ENCODE measurements at places on chromosomes 1 and 21. TPM values are rescaled to one million over a fixed set of nuclear protein-coding genes. Genes with fewer than 3 reads are reported as not detected.

Gene TMEM63A
- polyA plus RNA-seq: 18.5 TPM

- H3K4me3 ChIP-seq: peak within 1 kb of the TSS; percentile 92
- peaks cover 19% of the 10 kb centered on the region for H3K36me3 ChIP-seq
- H3K27me3 ChIP-seq: no peaks in the 10 kb centered on the region
- peaks cover 69% of the 10 kb centered on the region for H3K4me1 ChIP-seq
- DNase-seq: peak; percentile 28
Observed at GRCh38 chr1:158180741-158181576, at the start of gene CD1D. Gene CD1D, plus strand, starts transcription at chr1:158180895. Its CDS starts 207 bp downstream, at chr1:158181102.

GRCh38 chr1:66333466-66334199, 200.3 kb upstream of the SGIP1 start:
- peaks cover 17% of the 10 kb centered on the region for H3K36me3 ChIP-seq
- peak overlapping the region; percentile 99 for H3K27ac ChIP-seq
- H3K27me3 ChIP-seq: no peaks in the 10 kb centered on the region
- H3K4me3 ChIP-seq: peak overlapping the region; percentile 99
- DNase-seq: no peak

- H3K4me1 ChIP-seq: peaks cover 5% of the 10 kb centered on the region
- no peak overlapping the region for H3K4me3 ChIP-seq
- H3K27ac ChIP-seq: no peak overlapping the region
- peaks cover 25% of the 10 kb centered on the region for H3K36me3 ChIP-seq
Observed at GRCh38 chr1:42748461-42749410, 8.7 kb upstream of the CLDN19 start.

DNA sequence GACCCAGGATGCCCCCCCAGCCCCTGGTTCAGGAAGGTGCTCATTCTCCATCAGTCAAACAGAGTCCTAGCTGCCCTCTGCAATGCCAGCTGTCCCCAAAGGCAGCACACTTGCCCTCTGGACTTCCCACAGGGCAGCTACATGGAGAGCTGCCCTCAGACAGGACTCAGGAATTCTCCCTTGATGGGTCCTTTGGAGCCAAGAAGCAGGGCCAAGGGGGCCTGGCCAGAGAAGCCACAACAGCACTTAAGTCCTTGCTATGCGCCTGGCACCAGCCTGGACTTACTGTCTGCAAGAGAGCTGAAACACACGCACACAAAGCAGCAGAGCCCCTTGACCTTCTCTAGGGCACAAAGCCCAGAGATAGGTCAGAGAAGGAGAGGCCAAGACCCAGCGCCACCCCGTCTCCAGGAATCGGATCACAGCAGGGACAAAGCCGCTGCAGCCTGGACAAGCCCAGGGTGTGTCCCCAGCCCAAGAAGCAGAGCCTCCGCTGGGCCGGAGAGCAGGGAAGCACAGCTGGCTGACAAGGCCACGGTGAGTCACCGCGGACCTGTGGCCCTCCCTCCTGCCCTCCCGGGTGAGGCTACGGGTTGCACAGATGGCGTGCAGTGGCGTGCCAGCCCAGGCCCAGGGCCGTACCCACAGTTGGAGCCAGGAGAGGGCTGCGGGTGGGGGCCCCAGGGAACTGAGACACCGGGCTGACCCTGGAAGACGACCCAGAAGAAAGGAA, 1.7 kb downstream of the WNT9A start:
- peak overlapping the region; percentile 80 for H3K4me3 ChIP-seq
- DNase-seq: no peak
- no peak overlapping the region for H3K27ac ChIP-seq
- peaks cover 56% of the 10 kb centered on the region for H3K27me3 ChIP-seq
- peaks cover 10% of the 10 kb centered on the region for H3K4me1 ChIP-seq

Gene PLA2G2C
- polyA plus RNA-seq: not detected

Gene RIPPLY3
- not detected for polyA plus RNA-seq

GRCh38 chr1:32761253-32761877, 55.8 kb downstream of the YARS1 start:
- no peaks in the 10 kb centered on the region for H3K36me3 ChIP-seq
- no peak overlapping the region for H3K27ac ChIP-seq
- no peak for DNase-seq
- H3K4me1 ChIP-seq: no peaks in the 10 kb centered on the region
- H3K4me3 ChIP-seq: no peak overlapping the region
- H3K27me3 ChIP-seq: no peaks in the 10 kb centered on the region

GRCh38 chr1:154837672-154838171, 32.4 kb downstream of the KCNN3 start:
- no peaks in the 10 kb centered on the region for H3K4me1 ChIP-seq
- peak overlapping the region; percentile 63 for H3K27ac ChIP-seq
- no peaks in the 10 kb centered on the region for H3K36me3 ChIP-seq
- H3K4me3 ChIP-seq: no peak overlapping the region
- H3K27me3 ChIP-seq: peaks cover 31% of the 10 kb centered on the region

Gene HSD3B1
- polyA plus RNA-seq: not detected

DNA sequence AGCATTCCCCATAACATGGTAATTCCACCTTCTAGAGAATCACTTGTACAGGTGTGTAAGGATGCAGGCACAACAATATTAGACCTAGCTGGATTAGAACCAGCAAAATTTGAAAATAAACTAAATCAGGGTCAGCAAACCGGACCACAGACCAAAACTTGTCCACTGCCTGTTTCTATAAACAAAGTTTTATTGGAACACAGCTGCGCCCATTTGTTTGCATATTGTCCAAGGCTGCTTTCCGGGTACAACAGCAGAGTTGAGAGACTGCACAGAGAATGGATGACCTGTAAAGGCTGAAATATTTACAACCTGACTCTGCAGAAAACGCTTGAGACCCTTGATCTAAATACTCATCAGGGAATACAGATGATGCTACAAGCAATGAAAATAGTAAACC, 73.6 kb upstream of the SLC45A1 start:
- no peak overlapping the region for H3K27ac ChIP-seq
- H3K4me1 ChIP-seq: no peaks in the 10 kb centered on the region
- no peaks in the 10 kb centered on the region for H3K36me3 ChIP-seq
- H3K4me3 ChIP-seq: no peak overlapping the region

DNA sequence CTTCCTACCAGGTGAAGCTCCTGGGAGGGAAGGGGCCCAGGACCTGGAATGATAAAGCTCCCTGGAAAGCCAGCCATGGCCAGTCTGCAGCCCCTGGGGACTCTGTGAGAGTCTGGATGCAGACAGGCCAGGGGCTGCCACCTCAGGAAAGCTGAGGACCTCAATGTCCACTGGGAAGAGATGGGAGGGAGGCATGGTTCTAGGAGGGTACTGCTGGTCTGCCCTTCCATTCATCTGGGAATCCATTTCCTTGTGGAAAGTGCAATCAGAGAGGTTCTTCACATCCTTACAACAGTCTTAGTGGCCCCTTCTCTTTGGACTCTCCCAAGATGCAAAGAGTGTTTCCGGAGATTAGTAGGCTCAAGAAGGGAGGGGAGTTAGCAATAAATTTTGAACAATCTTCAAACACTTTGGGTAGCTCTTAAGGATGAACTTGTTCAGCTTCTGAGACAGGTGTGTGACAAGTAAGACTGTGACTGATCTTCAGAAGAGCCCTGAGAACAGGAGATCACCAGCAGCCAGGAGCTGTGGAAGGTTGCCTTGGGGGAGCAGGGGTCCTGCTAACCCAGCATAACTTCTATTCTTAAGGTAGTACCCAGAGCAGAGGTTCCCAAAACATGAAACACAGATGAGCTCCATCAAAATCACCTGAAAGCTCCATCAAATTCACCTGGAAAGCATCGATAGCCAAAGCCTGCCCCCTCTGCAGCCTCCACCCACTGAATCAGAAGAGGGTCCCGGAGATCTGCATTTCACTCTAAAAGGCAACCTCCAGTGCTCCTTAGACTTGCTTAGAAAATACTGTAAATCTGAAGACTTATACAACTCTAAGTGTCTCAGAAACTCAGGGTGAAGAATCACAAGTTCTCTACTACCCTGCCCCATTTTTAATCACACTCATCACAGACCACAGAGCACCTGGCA, 616 bp upstream of the LAX1 start:
- peaks cover 35% of the 10 kb centered on the region for H3K4me1 ChIP-seq
- peak overlapping the region; percentile 82 for H3K4me3 ChIP-seq
- H3K36me3 ChIP-seq: peaks cover 7% of the 10 kb centered on the region

Gene CCDC17
- not detected for polyA plus RNA-seq

Gene OR10Z1
- polyA plus RNA-seq: not detected

Gene MTARC1
- 0.29 TPM for polyA plus RNA-seq

DNA sequence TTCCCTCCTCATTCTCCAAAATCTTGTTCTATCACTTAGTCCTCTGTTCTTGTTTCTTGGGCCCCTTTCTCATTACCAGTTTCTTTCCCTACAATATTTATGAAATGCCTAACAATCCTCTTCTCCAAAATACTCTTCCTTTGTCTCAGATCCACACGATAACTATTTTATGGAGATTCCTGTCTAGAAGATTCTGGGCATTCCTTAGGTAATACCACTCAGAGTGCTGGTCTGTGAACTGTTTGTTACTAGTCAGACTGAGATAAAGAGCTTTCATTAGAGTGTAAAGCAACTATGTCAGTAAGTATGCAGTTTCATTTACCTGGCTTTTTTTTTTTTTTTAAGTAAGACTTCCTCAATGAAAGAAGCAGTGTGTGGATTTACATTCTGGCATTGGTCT, 18.1 kb upstream of the RCOR3 start:
- H3K27me3 ChIP-seq: peaks cover 13% of the 10 kb centered on the region
- no peak overlapping the region for H3K4me3 ChIP-seq
- no peaks in the 10 kb centered on the region for H3K36me3 ChIP-seq
- no peak for DNase-seq
- H3K4me1 ChIP-seq: no peaks in the 10 kb centered on the region

DNA sequence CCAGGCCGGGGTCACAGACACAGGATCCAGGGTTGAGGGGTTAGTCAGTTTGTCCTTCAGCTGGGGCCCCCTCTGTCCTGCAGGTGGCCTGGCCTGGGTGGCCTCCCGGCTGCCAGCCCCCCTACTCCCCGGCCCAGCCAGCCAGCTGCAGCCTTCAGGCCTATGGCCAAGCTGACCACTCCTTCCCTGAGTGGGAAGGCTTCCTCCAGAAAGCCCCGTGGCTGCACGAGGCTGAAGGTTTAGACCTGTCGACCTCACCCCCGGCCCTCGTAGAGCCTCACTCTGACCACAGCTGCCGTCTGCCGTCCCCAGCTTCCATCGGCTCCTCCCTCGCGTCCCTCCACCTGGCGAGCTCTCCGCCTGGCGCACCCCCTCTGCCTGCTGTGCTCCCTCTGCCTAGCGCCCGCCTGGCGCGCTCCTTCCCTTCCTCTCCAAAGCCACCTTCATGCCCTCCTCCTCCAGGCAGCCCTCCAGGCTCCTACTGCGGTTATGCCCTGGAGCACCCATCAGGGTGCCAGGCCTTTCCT, 9.6 kb downstream of the TTLL10 start:
- peaks cover 4% of the 10 kb centered on the region for H3K27me3 ChIP-seq
- H3K4me3 ChIP-seq: no peak overlapping the region
- peaks cover 8% of the 10 kb centered on the region for H3K4me1 ChIP-seq
- no peak for DNase-seq

- peaks cover 45% of the 10 kb centered on the region for H3K4me1 ChIP-seq
- no peaks in the 10 kb centered on the region for H3K27me3 ChIP-seq
- H3K4me3 ChIP-seq: peak overlapping the region; percentile 99
- peak; percentile 80 for DNase-seq
Observed at GRCh38 chr1:185155600-185156287, 1.0 kb downstream of the TRMT1L start.

Gene ZNF644
- polyA plus RNA-seq: 106 TPM

- H3K27ac ChIP-seq: no peak overlapping the region
- peaks cover 33% of the 10 kb centered on the region for H3K4me1 ChIP-seq
- H3K27me3 ChIP-seq: no peaks in the 10 kb centered on the region
- no peaks in the 10 kb centered on the region for H3K36me3 ChIP-seq
- H3K4me3 ChIP-seq: no peak overlapping the region
Observed at GRCh38 chr1:220875260-220875659, 4.0 kb upstream of the HLX start.

DNA sequence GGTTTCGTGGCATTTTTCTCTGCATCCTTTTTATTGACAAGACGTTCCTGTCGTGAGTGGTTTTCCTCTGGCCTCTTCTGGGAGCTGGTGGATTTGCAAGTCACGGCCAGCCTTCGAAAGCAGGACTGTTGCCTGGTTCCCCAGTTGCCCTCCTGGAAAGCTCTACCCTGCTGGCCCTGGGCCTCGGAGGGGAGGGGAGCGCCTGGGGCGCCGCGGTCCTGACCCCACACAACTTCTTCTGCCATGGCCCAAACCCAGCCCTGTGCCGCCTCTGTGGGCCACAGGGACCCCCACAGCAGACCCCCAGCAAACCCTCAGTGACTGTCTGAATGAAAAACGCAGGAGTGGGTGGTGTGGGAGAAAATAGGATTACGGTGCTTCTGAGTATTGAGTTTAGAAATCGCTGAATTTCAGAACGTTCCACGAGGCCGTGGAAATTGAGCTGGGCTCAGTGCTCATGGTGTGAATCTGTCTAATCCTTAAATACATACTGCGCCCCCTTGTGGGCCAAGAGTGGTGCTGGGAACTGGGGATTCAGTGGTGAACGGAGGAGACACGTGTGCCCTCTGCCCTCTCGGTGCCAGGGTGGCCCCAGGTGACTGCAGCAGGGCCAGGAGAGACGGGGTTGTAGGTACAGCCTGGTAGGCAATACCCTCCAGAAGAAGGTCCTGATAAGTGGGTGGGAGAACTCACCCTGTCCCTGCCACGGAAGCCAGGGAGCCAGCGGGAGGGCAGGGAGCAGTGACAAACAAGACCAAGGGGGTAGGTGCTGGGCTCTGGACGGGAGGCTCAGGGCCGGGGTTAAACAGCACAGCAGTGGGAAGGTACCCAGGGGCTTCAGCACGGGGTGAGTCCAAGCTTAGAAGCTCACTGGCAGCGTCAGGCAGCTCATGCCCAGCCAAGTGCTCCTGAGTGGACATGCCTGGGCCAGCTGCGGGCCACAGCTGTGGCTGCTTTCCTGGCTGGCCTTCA, 101.2 kb upstream of the COL6A1 start:
- peaks cover 41% of the 10 kb centered on the region for H3K27me3 ChIP-seq
- H3K4me3 ChIP-seq: no peak overlapping the region
- peaks cover under 1% of the 10 kb centered on the region for H3K4me1 ChIP-seq
- H3K27ac ChIP-seq: peak overlapping the region; percentile 65
- no peaks in the 10 kb centered on the region for H3K36me3 ChIP-seq

Gene IQCC
- not detected for polyA plus RNA-seq

- H3K27ac ChIP-seq: no peak overlapping the region
- peaks cover 17% of the 10 kb centered on the region for H3K27me3 ChIP-seq
- DNase-seq: no peak
- H3K36me3 ChIP-seq: no peaks in the 10 kb centered on the region
- no peaks in the 10 kb centered on the region for H3K4me1 ChIP-seq
Observed at GRCh38 chr1:116262207-116262994, 110.6 kb upstream of the ATP1A1 start.

Gene IPO13
- polyA plus RNA-seq: 7.8 TPM

DNA sequence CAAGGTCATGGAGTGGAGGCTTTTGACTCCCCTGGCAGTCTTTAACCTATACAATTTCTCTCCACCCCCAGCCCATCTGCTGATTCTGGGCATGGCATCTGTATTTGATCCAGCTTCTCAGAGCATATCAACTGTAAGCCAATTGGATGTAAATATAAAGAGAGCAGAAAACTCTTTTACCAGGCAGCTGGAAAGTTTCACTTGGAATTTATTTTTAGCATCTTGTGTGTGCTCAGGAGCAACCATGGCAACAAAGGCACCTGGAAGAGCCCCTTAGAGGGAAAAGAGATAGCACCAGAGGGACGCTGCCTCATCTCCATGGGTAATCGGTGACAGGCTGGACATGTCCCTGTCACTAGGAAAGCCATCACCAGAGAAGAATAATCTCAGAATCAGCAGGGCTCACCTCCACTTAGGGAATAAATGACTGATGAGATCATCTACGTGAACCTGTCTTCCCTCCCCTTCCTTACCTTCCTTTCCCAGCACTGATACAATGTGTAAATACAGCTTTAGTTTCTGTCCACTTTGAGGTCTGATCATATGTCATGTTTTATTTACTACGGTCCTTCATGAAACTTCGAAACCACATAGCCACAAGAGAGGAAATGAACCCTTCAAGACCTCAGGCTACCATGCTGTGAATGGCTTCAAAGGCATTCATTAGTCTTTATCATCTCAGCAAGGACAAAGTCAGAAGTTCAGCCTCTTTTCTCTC, 25.3 kb upstream of the SIPA1L2 start:
- no peaks in the 10 kb centered on the region for H3K4me1 ChIP-seq
- no peak for DNase-seq
- H3K36me3 ChIP-seq: no peaks in the 10 kb centered on the region
